Adipocyte (in vitro differentiated cells): ENCODE measurements at places on chromosomes 5 and 9.

DNA sequence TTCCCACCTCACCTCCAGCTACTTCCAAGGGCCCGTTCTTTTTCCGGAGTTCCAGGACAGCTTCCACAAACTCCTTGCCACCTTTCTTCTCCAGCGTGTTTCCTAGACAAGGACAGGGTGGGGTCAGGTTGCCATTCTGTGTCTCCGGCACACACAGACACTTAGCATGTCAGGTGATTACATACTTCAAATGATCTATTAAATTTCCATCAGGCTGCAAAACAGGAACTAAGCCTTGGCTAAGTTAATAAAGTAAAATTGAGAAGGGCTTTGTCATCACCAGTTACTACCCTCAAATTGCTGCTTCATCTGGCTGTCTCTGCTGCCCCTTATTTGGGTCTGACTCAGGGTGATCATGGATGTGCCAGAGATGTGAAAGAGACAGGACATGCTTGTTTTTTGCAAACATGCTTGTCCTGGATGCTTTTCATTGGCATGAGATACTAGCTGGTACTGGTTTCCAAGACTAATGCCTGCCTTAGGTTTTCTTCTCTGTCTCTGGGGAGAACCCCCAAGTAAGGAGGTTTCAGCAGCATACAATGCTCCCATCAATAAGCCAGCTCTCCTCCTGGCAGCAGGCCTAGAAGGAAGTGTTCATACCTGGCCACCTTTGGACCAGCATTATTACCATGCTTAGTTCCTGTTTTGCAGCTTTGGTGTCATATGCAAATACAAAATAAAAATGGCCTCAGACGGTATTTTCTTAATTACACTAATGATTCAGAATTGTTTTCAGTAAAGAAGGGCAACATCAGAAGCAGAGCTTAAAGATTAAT, 52.9 kb downstream of the MACROH2A1 start:
- DNase-seq, result no peak

GRCh38 chr5:9888501-9888901, 258.4 kb upstream of the TAS2R1 start:
- peak; percentile 74 for DNase-seq

DNA sequence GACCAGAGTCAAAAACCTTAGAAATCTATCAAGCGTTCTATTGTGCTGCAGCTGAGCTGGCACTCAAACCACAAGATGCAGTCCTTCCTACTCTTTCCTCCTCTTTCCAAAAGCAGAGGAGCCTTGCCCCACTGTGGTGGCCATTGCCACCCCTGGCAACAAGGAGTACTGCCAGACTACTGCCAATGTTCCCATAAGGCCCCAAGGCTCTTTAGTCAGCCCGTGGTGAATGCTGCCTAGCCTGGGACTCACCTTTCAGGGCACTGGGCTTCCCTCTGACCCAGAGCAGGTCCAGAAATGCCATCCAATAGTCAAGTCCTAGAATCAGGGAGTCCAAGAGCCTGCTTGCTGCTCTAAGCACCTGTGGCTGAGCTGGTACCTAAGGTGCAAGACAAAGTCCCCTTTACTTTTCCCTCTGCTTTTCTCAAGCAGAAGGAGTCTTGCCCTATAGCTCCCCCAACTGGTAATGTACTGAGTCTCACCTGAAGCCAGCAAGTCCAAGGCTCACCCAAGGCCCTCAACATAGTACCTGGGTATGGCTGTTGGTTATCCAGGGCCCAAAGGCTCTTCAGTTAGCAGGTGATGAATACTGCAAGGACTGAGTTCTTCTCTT, 219.4 kb downstream of the ATPSCKMT start:
- DNase-seq, result peak; percentile 41

GRCh38 chr5:169127431-169127830, 173.5 kb downstream of the SLIT3 start:
- DNase-seq, result no peak

DNA sequence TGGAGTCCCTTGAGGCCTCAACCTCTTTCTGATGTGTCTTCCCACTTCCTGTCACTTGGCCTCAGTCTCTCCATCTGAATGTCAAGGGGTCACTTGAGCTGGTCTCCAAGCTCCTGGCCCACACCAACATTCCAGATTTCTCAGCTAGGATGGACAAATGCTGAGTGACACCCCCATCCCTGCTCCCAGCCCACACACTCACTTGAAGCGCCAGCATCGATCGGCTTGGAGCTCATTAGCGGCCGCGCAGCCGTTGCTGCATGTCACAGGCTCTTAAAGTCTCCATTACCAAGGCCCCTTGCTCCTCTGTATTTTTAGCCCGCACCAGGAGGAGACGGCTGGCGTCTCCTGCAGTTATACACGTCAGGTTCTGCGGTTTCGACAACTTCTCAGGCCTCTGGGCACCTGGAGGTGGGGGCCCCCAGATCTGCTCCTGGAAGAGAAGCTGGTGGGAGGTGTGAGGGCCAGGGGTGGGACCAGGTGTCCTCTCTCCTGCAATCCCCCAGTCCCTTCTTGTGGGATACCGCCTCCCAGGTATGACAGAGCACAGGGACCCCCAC, 33.4 kb upstream of the ARAP3 start:
- DNase-seq, result no peak

- no peak for DNase-seq
These were observed 42.7 kb upstream of the ANGPTL2 start for GRCh38 chr9:127165116-127165515.

GRCh38 chr5:114255260-114255659, 106.6 kb upstream of the KCNN2 start:
- DNase-seq, result no peak

GRCh38 chr5:73946278-73946677, 320.3 kb downstream of the ARHGEF28 start:
- DNase-seq, result no peak

GRCh38 chr9:15469862-15470261, 40.9 kb downstream of the PSIP1 start:
- DNase-seq, result peak; percentile 41

- peak; percentile 85 for DNase-seq
These were observed 158.1 kb downstream of the SLC25A46 start for GRCh38 chr5:110896901-110897300.

GRCh38 chr5:111068213-111068612, 3.3 kb upstream of the TSLP start:
- no peak for DNase-seq
